ENCODE measurements at places on chromosomes 11 and 22.

- DNase-seq, result no peak
Measured at GRCh38 chr11:16266021-16266420, 90.3 kb downstream of the SOX6 start.

DNA sequence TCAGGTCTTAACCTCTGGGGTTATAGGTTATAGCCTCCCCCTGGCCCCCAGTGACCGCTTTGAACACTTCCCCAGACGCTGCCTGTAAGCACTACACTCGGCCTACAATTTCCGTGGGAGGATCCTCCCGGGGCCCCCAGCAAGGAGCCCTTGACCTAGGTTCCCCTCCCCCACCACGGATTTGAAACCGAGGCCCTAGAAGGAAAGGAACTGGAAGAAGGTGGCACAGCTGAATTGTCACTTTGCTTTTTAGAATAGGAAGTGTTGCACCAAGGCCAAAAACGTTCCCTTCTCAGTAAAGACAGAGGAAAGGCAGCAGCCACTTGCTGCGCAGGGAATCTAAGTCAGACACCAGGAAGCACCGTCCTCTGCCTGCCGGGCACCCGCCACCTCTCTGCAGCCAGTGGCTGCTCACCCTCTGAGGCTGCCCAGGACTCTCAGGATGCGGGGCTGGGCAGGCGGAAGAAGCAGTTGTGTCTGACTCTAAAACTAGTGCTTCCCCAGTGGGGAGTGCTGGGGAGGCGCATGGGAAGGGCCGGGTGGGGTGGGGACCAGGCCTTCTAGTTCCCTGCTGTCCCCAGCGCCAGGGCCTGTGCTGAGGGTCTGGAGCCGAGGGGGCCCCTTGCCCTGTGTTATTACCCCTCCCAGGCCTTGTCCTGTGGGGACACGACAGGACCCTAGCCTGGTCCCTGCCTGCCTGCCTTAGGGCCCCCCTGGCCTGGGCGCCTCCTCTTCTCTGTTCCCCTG, 7.9 kb upstream of the FLRT1 start:
- no peak for DNase-seq

GRCh38 chr11:61974766-61975631, 7.6 kb upstream of the FTH1 start:
- no peak for DNase-seq

- DNase-seq, result no peak
Measured at GRCh38 chr22:23533328-23533762, 46.7 kb downstream of the IGLL1 start.

GRCh38 chr11:2269601-2270321, 627 bp downstream of the ASCL2 start:
- peak; percentile 35 for DNase-seq

- peak; percentile 83 for DNase-seq
Measured at GRCh38 chr11:65471447-65471891, 27.4 kb upstream of the MALAT1 start.

- DNase-seq, result peak; percentile 82
Measured at GRCh38 chr11:122634501-122634900, 21.0 kb upstream of the UBASH3B start.

DNA sequence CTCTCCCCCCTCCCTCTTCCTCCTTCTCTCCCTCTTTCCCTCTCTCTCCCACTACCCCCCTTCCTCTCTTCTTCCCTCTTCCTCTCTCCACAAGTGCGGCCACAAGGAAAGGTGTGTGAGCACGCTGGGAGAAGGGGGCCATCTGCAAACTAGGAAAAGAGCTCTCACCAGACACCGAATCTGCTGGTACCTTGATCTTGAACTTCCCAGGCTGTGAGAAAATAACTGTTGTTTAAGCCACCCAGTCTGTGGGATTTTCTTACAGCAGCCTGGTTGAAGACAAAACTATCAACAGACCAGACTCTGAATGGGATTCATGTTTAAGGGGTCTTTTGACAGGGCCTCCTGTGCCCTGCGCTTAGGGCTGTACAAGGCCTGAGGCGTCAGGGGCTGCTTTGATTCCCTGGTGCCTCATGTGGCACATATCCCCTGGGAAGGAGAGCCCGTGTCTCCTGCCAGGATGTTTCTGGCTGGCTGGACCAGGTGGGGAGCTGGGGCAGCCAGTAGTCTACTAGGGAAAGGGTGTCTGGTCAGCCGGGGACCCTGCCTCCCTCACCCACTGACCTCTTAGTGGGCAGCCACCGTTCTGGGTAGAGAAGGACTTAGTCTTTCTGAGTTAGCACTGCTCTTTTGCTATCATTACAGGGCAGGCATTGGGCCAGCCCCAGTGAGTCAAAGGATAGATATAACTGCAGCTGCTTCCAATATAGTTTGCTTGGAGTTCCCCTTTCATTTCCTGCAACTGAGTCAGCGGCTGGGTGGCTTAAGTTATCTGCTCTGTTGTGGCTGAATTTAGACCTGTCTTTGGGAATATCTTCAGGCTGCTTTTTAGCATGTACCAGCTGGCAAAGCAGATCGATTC, 6.2 kb downstream of the PANX1 start:
- peak; percentile 92 for DNase-seq

- DNase-seq, result no peak
Measured at GRCh38 chr11:73397468-73398131, 21.4 kb downstream of the RELT start.

- peak; percentile 97 for DNase-seq
Measured at GRCh38 chr22:26894766-26895485, 237.5 kb downstream of the MIAT start.

DNA sequence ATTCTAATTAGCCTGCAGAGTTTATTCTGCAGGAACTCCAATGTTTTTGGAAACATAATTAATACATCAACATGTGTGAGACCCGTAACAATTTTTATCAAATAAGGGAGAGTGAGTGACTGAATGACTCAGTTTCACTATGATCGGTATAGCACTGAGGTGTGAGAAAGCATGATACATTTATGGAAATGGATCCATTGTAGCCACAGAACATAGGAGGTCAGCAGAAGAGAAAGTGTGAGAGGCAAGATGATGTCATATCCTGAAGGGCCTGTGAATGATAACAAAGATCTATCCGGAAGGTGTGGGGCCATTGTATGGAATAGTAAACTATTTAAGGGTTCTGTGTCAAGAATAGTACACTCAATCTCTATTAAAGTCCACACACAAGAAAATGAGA, 1406.1 kb upstream of the TENM4 start:
- no peak for DNase-seq

- peak; percentile 57 for DNase-seq
Measured at GRCh38 chr11:79382301-79383050, 58.4 kb downstream of the TENM4 start.

DNA sequence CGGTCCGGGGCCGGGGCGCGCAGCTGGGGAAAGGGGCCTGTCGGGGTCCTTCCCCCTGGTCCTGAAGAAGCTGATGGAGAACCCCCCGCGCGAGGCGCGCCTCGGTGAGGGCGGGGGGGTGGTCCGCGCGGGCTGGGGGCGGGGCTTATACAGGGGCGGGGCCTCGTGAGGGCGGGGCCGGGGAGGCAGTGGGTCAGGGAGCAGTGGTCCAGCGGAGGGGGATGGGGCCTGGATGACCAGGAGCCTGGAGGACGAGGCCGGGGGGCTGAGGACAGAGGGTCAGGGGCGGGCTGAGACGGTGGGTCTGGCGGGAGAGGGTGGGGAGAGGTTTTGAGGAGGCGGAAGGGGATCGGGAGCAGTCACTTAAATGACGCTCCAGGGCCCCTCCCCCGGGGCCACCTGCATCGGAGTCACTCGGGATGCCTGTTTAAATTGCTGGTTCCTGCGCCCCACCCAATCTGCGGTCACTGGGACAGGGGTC, 396 bp downstream of the TEF start:
- peak; percentile 62 for DNase-seq

GRCh38 chr11:116750070-116750718, 22.6 kb downstream of the BUD13 start:
- DNase-seq, result no peak

DNA sequence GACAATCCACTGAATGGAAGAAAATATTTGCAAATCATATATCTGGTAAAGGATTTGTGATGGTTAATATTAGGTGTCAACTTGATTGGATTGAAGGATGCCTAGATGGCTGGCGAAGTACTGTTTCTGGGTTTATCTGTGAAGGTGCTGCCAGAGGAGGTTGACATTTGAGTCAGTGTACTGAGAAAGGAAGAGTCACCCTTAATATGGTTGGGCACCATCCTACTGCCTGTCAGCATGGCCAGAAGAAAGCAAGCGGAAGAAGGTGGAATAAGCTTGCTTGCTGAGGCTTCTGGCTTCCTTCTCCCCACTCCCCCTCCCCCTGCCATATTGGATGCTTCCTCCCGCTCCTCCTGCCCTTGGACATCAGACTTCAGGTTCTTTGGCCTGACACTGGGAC, 101.9 kb downstream of the GAB2 start:
- no peak for DNase-seq

DNA sequence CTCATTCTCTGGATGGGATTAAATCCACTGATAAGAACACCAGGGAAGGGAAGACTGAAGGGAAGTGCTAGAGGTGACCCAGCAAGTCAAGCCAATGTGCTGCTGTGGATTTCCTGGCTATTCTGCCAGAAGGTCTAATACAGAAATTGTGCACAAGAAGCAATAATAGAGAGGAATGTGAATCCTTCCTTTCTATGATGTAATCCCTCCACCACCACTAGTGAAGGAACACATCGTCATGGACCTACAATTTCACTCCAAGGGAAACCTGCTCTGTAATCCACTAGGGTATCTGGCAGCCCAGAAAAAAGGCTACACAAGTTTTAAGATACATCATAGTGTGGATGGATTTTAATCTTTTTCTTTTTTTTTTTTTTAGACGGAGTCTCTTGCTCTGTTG, 17.4 kb downstream of the LARGE2 start:
- DNase-seq, result peak; percentile 19

DNA sequence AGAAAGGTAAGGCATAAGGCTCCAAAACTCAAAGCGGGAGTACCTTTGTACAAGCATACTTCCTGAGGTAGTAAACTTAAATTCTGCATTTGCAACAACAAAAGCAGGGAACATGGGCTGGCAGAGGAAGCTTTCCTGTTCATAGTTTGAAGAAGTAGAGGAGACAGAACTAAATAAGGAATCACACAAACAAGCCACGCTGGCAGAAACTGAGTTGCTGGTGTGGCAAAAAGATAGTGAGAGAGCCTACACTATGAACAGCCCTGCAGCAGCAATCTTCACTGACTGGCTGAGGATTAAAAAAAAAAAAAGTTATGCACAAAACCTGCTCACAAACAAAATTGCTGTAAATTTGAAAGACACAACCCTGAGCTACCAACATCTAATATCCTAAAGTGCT, 46.5 kb downstream of the FCHSD2 start:
- peak; percentile 31 for DNase-seq

DNA sequence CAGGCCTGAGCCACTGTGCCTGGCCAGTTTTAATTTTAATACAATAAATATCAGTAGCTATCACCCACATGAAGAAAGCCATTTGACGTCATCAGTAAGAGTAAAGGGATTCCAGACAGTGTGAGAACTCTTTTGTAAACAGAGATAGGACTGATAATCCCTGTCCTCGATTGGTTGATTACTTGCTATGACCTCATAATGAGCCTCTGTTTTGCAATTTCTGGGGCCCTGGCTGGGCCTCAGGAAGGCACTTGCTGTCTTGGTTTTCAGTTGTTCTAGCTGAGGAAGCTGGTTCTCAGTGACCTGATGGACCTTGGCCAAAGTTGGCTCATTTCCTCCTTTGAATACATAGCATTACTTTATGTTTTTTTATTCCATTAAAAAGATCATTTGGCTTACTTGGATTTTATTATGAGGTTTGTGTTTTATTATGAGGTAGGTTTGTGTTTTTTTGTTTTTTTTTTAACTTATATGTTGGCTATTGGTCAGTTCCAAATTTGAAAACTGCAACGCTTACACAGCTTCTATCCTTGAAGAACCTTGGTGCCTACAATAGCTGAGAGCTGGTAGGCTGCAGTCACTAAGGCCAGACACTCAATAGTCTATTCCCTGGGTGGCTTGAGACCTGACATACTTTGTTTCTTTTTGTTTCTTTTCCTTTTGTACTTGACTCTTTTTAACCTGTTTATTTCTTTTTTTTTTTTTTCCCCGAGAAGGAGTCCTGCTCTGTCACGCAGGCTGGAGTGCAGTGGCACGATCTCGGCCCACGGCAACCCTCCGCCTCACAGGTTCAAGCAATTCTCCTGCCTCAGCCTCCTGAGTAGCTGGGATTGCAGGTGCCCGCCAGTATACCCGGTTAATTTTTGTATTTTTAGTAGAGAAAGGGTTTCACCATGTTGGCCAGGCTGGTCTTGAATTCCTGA, 20.0 kb downstream of the MARK2 start:
- no peak for DNase-seq

GRCh38 chr11:45665206-45665932, at the start of gene CHST1:
CHST1 (minus strand) TSS chr11:45665622; CDS start chr11:45650923, 14,699 bp downstream.
- peak; percentile 39 for DNase-seq

- no peak for DNase-seq
Measured at GRCh38 chr11:47791774-47792430, 24.8 kb upstream of the FNBP4 start.

DNA sequence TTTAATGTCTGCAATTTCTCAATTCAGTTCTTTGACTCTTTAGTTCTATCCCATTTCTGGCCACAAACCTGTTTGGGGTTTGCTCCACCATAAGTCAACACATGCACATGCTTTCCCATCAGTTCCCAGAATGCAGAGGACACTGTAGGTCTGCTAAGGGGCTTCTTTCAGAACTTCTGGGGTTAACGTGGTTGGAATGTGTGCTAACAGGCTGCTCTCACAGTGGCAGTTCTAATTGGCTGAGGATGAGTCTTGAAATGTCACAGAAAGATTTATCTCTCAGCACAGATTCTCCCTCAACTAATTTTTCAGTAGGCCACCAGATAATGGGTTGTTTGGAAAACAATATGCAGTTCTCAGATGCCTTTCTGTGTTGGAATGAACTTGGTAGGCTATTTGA, 703.4 kb downstream of the NTM start:
- DNase-seq, result no peak

DNA sequence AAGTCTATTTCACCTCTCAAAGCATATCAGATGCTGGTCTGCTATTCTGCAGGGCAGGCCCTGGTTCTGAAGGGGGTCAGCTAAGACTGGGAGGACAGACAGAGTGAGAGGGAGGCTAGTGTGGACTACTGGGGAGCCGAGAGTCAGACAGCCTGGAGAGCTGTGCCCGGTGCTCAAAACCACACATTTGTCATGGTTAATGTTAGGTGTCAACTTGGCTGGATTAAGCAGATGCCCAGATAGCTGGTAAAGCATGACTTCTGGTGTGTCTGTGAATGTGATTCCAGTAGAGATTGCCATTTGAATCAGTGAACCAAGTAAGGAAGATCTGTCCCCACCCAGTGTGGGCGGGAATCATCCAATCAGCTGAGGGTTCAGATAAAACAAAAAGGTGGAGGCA, 102.6 kb downstream of the SNX19 start:
- no peak for DNase-seq

DNA sequence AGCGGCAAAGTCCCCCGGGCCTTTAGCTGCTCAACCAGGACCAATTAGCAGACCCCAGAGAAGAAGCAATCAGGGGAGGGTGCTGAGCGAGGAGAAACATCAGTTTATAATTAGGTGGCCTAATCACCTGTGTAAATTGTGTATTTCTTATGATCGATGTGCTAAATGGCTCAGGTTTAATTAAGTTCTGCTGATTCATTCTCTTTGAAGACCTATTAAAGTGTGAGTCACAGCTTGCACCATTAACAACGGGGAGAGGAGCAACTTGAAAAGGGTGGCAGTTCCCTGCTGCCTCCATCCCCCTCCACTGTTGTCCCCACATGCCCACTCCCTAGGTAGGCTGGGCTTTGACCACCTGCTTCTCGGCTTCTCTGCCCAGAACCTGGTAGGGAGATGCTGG, 10.7 kb downstream of the ISX start:
- DNase-seq, result no peak

All from fibroblast of skin of scalp (primary cell).